ENCODE measurements at places on chromosomes 4 and X.

- no peak for DNase-seq
Observed at GRCh38 chrX:74231625-74232024, 72.4 kb upstream of the ZCCHC13 start.

- DNase-seq = no peak
Observed at GRCh38 chrX:7139202-7140081, 8.1 kb upstream of the STS start.

- DNase-seq = no peak
Observed at GRCh38 chrX:112901869-112902725, 61.5 kb upstream of the AMOT start.

DNA sequence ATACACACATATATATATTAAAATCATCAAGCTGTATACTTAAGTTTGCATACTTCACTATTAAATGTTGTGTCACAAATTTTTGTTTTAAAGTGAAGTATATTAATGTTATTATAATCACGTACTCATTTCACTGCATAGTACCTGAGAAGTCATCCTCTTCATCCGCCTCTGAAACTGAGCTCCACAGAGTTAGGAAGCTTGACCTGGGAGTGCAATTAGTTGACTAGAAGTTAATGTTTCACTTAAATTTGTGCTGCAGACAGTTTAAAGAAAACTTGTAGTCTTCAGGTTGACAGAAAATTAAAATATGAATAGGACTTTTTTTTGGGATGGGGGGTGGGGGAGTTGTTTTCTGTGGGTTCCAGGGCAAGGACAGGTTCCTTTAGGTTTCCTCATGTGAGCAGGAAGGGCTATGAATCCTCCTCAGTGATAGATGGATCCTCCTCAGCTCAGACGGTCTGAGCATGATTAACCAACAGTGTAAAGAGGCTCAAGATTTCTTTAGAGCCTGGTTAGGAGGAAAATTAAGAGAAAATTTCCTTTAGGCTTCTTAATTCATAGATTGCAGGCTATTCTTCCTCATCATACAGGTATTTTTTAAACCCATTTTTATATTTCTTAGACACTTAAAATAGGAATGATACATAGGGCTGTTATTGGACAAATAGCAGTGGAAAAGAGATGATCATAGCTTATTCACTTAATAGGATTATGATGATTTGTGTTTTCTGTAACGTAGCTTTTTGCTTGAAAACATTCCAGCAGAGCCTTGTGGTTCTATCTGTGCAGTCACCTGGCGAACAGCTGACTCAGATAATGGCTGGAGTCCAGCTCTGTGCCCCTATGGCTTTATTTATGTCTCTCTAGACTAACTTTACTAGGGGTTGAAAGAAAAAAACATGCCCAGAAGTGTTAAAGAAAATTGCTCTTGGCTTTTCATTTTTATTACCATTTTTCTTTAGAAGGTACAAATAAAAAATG, 102.7 kb downstream of the SLC4A4 start:
- no peak for DNase-seq

- no peak for DNase-seq
Observed at GRCh38 chrX:150767045-150767395, 73.8 kb downstream of the MTMR1 start.

DNA sequence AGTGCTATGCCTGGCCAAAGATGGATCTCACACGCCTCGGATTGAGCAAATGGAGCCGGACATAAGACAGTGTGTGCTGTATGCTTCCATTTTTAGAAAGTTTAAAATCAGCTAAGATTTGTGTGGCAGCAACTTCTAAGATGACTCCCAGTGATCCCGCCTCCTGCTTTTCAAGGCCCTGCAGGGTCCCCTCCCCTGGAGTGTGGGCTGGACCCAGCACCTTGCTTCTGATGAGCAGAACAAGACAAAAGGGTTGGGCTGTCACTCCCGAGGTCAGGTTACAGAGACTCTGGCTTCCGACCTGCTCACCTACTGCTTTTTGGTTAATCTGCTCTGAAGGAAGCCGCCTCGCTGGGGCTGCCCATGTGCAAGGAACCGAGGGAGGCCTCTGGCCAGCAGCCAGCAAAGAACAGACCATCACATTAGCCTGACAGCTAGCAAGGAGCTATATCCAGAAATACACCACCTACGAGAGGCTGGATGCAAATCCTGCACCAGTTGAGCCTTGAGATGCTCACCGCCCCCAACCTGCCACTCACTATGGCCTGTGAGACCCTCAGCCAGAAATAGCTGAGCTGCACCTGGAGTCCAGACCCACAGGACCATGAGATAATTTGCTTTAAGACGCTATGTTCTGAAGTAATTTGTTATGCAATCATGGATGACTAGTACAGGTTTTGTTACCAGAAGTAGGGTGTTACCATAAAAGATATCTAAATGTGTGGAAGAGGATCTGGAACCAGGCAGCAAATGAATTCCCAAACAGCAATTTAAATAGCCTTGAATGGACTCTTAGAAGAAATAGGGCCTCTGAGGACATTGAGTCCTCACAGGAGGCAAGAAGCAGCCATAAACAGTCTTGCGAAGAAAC, 47.6 kb downstream of the CRMP1 start:
- DNase-seq = no peak

- DNase-seq = no peak
Observed at GRCh38 chr4:165532976-165533375, 154.2 kb downstream of the CPE start.

DNA sequence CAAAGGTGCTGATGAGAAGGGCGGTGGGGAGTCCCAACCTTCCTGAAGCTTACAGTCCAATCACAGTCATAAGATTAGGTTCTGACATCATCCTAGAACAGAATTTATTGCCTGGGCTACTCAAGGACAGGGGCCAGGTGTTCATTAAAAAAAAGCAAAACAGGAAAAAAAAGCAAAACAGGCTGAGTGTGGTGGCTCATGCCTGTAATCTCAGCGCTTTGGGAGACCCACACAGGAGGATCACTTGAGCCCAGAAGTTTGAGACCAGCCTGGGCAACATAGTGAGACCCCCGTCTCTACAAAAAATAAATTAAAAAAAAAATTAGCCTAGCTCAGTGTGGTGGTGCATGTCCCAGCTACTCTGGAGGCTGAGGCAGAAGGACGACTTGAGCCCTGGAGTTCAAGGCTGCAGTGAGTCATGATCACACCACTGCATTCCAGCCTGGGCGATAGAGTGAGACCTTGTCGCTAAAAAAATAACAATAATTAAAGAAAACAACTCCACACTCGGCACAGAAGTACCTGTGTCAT, 3.0 kb downstream of the RAB9A start:
- DNase-seq = no peak

GRCh38 chr4:181566490-181566889, 676.7 kb upstream of the TENM3 start:
- DNase-seq = no peak

DNA sequence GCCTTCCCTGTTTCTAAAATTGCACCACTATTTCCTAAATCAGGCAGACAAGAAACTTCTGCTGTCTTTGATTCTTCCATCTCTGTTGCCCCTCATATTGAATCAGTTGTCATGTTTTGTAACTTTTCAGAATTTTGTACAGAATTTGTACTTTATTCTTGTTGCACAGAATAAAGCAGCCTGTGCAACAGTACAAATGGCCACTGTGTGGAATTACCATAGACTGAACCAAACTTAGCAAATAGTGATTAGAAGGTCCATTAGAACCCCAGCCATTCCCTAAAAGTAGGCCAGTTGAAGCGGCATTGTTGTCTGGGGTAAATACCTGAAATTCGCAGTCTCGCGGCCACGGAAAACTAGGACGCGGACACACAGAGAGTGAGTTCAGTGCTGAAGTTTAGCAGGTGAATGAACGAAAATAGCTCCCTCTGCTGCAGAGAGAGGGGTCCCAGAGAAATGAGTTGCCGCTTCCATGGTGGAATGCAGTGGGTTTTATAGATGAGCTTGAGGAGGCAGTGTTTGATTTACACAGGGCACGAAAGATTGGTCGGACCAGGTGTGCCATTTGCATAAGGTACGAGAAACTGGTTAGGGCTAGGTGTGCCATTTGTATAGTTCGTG, 71.8 kb downstream of the C4orf33 start:
- no peak for DNase-seq

- DNase-seq = no peak
Observed at GRCh38 chr4:94453391-94453963, 1.7 kb downstream of the PDLIM5 start.

DNA sequence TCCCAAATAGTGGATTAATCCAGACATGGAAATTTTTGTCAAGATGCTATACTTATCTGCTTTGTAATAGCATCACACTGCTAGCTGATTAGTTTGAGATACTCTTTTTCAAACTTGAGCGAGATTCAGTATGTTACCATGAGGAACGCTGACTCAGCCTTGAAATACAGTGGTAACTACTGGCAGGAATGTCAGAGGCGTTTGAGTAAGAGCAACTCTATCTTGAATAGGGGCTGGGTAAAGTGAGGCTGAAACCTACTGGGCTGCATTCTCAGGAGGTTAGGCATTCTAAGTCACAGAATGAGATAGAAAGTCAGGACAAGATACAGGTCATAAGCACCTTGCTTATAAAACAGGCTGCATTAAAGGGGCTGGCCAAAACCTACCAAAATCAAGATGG, 2519.6 kb downstream of the ARAP2 start:
- DNase-seq = no peak

DNA sequence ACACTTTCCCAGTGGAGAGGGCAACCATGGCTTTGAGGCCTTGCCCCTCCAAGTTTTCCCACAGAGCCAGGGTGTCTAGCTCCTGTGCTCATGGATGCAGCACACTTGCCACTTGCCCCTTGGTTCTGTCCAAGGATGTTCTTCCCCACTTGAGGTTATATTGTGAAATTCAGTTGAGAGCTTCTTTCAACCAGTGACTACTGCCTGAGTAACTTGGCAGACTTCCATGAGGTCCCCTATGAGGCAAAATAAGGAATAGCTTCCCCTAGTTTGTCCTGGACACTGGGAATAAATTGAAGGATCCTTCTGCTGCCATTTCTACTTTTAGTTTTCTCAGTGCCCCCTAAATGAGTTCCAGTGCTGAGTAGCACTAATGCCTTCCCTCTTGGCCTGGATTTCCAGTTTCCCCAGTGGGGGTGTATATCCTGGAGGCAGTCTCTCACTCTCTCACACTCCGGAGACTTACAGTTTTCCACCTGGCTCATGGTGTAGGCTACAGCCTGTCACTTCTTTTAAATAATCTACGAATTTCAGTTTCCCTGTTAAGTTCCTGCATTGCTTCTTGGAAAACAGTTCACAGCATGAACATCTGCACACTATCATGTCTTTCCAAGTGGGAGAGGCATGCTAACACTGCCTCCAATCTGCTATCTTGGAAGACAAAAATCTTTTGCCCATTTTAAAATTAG, 36.4 kb upstream of the ADH4 start:
- no peak for DNase-seq

GRCh38 chrX:120144178-120144844, 14.1 kb upstream of the RHOXF2 start:
- no peak for DNase-seq

DNA sequence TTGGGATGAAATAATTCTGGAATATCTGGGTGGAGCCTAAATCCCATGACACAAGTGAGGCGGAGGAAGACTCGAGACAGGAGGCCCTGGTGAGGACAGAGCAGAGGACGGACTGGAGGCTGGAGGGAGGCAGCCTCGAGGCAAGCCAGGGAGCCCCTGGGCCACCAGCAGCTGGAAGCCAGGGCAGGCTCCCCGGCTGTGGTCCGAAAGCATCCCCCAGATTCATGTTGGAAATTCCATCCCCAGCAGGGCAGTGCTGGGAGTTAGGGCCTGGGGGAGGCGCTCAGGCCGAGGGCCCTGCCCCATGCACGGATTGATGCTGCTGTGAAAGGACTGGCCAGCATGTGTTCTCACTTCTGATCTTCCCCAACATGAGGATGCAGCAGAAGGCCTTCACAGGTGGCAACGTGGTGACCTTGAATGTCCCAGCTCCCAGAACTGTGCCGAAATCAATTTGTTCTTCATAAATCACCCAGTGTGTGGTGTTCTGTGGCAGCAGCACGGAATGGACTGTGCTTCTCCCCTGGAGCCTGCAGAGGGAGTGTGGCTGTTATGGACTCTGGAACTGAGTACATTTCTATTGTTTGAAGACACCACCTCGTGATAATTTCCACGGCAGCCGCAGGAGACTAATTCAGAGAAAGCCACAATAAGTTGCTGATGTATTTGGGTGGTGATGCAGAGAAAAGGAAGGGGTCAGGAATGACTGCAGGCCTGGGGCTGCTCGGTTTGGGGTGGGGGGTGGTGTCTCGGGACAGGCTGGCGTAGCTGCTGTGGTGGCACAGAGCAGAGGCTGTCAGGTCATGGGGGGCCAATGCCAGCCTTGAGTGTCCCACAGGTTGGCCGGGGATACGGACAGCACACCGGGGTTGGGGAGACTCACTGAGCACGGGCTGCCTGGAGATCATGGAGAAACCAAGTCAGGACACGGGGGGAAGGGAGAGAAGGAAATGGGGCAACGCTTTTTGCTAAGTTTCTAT, 56.9 kb downstream of the PCGF3 start:
- DNase-seq = no peak

- no peak for DNase-seq
Observed at GRCh38 chr4:182126096-182126495, 117.1 kb upstream of the TENM3 start.

DNA sequence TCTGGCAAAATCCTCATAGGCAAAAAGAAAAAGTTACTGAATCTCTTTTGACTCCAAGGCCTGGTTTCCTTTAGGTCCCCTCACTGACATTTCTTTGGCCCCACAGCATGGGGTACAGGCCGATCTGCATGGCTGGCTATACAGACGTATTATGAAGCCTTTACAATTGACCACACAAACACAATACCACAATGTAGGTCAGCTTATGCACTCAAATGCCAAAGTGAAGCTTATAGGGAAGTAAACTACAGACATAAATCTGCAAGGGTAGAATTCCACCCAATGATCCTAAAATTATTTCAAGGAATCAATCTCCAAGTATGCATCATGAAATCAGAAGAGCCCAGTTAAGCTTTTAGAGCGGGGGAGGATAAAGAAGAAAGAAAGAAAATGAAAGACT, 20.7 kb downstream of the STX18 start:
- DNase-seq = no peak

- no peak for DNase-seq
Observed at GRCh38 chr4:129179276-129179675, 83.3 kb downstream of the C4orf33 start.

GRCh38 chr4:663046-663437, 11.0 kb downstream of the ATP5ME start:
- no peak for DNase-seq

GRCh38 chr4:105909787-105910281, 14.6 kb downstream of the NPNT start:
- no peak for DNase-seq

GRCh38 chr4:123583043-123583442, 186.4 kb downstream of the SPRY1 start:
- no peak for DNase-seq

Data from CD8-positive, alpha-beta memory T cell (primary cell).